Left ventricle myocardium inferior (tissue), 1 donor: ENCODE measurements at places on chromosomes 4 and X.

DNA sequence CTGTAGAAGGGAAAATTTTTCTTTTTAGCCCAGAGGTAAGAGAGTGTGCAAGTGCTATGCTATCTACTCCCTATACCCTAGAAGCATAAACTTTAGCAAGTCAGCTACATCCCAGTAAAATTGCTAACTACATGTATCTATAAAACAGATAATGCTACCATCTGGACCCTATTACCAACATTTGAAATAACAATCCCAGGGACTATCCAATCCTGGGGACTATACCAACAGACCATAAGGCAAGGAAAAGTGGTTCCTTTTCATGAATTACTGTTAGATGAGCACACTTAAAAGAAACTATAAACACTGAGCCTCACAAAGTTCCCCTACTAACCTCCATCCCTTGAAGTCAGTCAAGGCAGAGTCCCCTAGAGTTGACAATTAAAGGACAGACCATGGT lies 213.6 kb upstream of the VEGFC start:
- no peak for DNase-seq

- DNase-seq, result no peak
Observed at GRCh38 chr4:144594471-144594986, 51.4 kb upstream of the HHIP start.

- no peak for DNase-seq
Observed at GRCh38 chrX:3962511-3963311, 249.3 kb upstream of the PRKX start.

- no peak for DNase-seq
Observed at GRCh38 chrX:123399709-123400108, 215.6 kb downstream of the GRIA3 start.

GRCh38 chrX:19030805-19031204 lies 46.9 kb upstream of the PHKA2 start:
- DNase-seq, result no peak

DNA sequence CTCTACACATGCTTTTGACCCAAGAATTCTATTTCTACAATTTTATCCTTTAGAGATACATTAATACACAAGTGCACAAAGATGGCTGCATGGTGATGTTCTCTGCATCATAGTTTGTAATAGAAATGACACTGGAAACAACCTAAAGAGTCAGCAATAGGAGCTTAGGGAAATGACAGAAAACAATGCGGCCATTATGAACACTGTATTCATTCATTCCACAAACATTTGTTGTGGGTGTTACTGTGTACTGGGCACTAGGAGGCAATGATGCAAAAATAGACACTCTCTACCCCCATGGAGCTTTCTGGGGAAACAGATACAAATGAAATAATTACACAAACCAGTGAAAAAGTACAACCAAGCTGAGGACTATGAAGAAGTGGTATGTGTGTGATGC lies 32.0 kb downstream of the IDS start:
- DNase-seq, result no peak

GRCh38 chr4:9954468-9954867 lies 66.8 kb downstream of the SLC2A9 start:
- no peak for DNase-seq

DNA sequence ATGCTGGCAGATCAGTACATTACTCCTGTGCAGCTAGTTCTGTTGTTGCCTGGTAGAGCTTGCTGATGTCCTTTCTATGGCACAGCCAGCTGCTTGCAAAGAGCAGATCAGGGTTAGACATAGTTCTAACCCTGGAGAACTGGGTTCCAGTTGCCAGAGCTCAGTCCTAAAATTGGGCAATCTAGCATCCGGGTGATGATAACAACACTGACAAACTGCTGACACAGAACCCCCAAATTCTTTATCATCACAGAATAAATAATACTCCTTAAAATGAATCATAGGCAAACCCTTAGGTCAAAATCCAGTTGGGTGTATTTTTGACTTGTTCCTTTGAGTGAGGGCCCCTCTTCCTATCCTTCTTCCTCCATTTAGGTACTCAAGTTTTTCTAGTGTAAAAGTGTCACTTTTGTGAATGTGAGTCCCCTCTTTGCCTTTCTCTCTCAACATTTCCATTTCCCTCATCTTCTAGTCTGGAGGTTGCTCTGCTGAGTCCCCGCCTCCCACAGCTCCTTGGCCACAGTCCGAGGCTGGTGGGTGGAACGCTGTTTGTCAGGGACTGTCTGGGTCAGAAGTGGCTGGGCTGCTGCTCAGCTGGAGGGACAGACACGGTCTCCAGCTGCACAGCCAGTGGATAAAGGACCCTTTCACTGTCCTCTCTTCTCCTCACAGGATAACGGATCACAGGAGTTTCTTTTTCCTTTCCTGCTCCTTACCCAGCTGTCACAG lies 93.6 kb upstream of the RASGEF1B start:
- peak; percentile 88 for DNase-seq

DNA sequence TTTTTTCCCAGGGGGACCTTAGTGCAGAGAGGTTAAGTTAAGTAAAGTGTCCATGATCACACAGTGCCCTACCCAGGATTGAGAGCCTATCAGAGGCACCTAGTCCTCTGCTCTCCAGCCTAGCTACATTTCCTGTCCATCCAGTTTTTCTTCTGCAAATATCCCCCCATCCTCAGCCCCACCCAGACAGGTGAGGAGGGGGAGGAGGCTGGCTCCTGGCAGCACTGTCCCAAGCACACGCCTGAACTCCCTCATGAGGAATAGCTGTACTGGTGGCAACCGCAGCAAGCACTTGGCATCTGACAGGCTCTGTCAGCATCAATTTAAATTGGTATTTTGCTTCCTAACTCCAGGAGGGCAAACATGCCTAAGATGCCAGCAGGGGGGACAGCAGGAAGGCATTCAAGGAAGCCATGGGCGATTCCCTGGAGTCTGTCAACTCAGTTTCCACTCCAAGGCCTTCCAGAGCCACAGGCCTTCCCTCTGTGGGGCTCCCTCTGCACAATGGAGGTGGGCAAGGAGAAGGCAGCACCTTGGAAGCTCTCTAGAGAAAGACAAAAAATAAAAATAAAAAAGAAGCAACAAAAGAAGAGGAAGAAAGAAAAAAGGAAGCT lies 6.4 kb upstream of the FRMPD3 start:
- DNase-seq, result no peak

DNA sequence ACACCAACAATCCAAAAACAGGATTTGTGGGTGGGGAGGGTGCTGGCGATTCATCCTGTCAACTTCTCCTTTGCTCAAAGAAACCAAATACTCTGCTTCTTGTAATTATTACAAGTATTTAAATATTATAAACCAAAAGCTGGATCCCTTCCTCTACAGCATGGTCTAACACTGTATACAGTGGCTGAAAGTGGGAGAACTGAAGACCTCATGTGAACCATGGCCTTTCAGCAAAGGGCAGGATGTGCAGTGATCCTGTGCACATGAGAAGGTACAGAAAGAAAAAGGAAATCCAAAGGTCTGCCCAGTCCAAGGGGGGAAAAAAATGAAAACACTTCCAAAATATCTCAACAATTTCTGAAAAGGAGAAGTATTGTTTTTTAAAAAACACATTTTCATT lies 5.3 kb upstream of the CXorf38 start:
- no peak for DNase-seq
